ENCODE measurements at places on chromosomes 6 and 20.

DNA sequence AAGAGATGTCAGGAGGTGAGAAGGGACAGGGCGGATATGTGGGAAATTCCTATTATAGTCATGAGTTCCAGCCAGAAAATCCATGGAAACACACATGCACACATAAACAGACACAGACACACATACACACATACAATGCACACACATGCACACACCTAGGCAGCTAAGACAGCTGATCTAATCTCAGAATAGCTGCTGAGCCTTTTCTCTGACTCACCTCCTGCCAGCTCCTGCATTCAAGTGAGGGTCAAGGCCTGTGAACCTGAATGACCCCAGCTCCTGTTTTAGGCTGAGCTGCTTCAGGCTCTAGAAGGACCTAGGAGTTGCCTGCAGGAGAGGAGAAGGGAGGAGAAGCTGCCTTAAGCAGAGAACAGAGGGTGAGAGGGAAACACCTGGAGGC is 21.6 kb upstream of the RAET1L start:
- DNase-seq = no peak

DNA sequence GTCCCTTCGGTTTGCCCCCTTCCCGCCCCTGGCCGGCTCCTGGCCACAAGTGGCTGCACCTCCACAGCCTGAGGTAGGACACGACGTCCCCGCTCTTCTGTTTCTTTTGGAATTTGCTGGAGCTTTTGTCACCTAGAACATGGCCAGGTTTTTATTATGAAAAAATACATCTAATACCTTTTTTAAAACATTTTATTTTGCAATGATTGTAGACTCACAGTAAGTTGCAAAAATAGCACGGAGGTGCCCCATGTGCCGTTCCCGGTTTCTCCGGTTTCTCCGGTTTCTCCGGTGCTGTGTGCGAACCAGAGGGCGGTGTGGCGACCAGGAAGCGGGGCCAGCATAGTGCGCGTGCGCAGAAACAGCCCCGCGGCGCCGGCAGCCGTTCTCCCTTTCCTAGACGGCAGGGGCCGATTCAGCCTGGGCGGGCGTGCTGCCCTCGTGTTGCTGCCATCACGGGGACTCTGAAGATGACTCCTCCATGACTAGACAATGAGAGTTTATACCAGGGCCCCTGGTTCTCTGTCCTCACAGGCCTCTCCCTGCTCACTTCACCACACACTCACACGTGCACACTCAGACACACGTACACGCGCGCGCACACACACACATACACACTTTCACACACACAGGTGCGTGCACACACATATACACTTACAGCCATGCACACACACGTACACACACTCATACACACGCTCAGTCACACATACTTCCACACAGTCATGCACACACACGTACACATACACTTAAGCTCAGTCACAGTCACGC is 102.1 kb downstream of the TMEM242 start:
- peak; percentile 80 for DNase-seq

DNA sequence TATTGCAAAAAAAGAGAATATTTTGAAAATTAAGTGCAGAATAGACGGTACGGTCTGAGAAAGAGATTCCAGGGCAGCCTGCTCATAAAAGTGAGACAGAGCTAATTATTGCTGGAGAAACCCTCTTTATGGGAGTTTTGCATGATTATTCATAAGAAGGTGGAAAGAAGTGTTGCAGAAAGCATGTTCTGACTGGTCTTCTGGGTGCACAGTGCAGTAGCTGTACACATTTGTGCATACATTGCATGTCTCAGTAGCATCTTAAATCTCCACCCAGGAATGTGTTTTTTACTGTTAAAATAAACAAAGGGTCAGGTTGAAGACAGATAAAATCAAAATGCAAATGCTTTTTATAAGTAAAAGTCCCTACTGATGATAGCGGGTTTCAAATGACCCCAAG is 1813.6 kb upstream of the DEFB115 start:
- no peak for DNase-seq

DNA sequence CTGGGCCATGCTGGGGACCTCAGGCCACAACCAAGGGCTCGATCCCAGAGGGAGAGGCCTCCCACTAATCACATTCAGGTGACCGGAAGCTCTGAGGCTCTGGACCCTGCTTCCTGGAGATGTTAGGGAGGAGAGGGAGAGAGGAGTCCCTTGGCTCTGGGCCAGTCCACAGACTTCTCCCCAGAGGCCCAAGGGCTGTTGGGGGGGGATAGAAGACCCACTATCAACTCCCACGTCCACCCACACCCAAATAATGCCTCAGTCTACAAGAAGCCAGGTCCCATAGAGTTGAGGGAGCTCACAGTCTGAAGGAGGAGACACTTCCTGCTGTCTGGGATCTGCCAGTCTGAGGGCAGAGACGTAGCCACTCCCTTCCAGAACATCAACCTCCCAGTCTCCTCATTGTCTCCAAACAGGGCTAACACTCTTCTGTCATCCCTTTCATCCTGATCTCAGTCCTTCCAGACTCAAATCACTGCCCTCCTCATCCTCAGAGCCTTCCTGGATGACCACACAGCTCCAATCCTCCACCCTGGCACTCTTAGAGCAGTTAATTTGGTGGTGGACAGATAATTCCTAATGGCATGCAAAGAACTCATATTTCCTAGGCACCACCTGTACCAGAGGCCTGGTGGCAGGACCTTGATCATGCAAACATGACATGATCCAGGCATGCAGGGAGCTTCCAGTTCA is 69.9 kb downstream of the MRPL14 start:
- no peak for DNase-seq

- no peak for DNase-seq
These were observed 17.7 kb downstream of the CCDC167 start for GRCh38 chr6:37481711-37482605.

- no peak for DNase-seq
These were observed 531.1 kb downstream of the LMBRD1 start for GRCh38 chr6:69265706-69266105.

- peak; percentile 30 for DNase-seq
These were observed 35.4 kb downstream of the CEP250 start for GRCh38 chr20:35490736-35491181.
